ENCODE measurements at places on chromosomes 1 and 21. TPM values are rescaled to one million over a fixed set of nuclear protein-coding genes. Genes with fewer than 3 reads are reported as not detected.

DNA sequence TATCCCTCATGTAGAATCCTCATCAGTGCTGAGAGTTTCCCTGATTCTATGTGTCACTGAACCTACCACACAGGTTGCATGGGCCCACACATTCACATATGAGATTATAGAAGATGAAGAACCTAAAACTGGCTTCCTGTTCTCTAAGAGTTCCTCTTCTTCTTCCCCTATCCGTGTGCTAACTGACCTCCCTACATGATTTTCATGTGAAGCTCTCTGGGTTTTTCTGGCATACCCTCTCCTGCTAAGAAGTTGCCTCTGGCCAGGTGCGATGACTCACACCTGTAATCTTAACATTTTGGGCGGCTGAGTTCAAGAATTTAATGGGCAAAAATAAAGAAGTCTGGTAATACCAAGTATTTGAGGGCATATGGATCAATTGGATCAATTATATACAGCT is 5.5 kb upstream of the CD244 start:
- DNase-seq, result no peak

DNA sequence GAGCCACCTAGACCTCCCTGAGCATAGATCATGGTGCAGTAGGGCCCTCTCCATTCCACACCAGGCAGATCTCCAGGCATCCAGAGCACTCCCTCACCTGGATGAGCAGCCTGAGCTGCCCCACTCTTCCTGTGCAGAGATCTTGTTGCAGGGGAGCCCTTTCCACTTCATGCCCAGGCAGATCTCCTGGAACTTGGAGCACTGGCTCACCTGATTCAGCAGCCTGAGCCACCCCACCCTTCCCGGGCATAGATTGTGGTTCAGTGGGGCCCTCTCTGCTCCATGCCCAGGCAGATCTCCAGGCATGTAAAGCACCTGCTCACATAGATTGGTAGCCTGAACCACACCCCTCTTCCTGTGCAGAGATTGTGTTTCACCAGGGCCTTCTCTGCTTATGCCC is 78.0 kb downstream of the SEC16B start:
- DNase-seq, result no peak

DNA sequence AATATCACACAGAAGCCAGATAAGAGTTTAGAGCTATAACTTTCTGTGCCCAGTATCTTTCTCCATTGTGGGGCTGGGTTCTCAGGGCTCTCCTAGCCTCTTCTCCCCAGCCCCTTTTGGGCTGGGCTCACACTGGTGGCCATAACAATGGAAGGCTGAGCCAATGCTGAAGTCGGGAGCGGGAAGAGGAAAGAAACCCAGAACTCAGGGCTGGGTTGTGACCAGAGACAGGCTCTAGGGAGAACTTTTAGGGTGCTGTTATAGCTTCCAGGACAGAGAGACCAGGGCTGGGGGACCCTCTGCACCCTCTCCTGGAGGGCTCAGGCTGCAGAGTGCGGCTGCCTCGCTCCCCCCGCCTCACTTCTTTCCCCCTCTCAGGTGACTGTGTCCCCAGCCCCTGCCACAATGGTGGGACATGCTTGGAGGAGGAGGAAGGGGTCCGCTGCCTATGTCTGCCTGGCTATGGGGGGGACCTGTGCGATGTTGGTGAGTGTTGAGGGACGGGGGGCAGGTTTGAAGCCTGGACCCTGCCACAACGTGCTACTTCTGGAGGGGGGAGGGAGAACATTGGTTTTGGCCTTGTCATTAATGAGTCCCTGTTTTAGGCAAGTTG is 14.1 kb downstream of the BCAN start:
- DNase-seq, result no peak

DNA sequence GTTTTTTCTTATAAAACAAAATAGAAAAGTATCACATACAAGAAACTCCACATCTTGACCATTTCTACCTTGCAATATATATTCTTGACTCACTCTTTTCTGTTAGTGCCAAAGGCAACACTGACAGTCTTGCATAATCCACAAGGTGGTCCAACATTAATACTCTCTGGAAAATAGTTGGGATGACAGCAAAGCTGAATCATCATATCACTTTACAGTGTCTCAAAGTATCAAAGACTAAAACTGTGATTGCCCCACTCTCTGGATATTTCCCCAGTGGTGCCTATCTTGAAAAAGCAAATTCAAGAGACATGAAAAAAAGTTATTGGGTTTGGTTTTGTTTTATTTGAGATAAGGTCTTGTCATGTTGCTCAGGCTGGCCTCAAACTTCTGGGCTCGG is 14.6 kb upstream of the TGFBR3 start:
- DNase-seq, result no peak

Gene CFAP74
- polyA plus RNA-seq, result 0.45 TPM

- no peak for DNase-seq
Observed at GRCh38 chr21:28172376-28172775, 820.3 kb downstream of the LTN1 start.

- no peak for DNase-seq
Observed at GRCh38 chr1:55225228-55225627, 10.1 kb upstream of the USP24 start.

Gene DNM3
- 3.7 TPM for polyA plus RNA-seq

Gene TMEM82
- polyA plus RNA-seq, result 4.9 TPM

Gene ADSS2
- polyA plus RNA-seq, result 53.8 TPM

DNA sequence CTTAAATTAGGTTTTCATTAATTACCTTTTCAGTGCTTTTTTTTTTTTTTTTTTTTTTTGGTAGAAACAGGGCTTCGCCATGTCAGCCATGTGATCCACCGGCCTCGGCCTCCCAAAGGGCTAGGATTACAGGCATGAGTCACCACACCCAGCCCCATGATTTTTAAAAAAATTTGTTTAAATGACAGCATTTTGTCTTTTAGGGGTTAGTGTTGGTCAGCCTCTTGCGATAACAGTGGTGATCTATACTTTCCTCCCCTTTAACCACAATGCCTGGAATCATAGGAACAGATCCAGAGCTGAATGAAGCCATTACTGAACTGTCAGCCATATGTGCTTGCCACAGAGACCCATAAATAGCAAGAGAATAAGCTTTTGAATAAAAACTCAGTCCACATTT is 73.9 kb downstream of the CACHD1 start:
- no peak for DNase-seq

GRCh38 chr1:32924881-32925344 is 23.7 kb upstream of the TMEM54 start:
- DNase-seq, result no peak

GRCh38 chr1:228332797-228333738 is 73.6 kb downstream of the TRIM11 start:
- DNase-seq, result no peak

Gene EPHB2
- 9.9 TPM for polyA plus RNA-seq

GRCh38 chr1:117959364-117959763 is 29.8 kb downstream of the WDR3 start:
- no peak for DNase-seq

Gene LCE3E
- polyA plus RNA-seq, result not detected

Gene PRAMEF8
- not detected for polyA plus RNA-seq

Gene F13B
- polyA plus RNA-seq, result not detected

DNA sequence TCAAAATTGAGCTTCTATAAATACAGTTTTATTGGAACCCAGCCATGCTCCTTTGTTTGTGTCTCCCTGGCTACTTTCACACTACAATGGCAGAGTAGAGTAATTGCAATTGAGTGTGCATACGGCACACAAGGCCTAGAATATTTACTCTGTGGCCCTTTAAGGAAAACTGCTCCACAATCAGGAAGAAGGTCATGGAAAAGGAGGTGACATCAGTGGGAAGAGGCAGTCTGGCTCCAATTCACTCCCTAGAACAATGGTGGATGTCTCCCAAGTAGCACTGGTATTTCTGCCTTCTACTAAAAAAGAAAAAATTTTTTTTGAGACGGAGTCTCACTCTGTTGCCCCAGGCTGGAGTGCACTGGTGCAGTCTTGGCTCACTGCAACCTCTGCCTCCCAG is 51.3 kb downstream of the KRTAP19-8 start:
- DNase-seq, result no peak

DNA sequence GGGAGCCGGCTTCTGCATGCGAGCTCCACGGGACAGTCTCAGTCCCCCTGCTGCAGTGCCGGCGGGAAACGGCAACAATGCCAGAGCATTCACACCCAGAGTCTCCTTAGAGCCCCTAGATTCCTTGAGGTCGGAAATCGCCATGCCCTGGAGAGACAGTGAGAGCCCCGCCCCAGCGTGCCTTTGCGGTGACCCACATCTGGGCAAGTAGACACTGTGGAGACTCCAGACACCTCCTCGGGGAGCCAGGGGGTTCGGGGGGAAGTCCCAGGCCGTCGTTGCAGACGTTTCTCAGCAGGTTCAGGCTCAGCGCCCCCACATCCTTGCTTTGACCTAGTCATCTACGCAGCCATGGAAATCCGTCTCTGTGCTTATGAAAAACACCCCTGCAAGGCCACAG is 81.3 kb upstream of the ARHGEF16 start:
- DNase-seq, result no peak

Gene MRPS15
- polyA plus RNA-seq, result 69.8 TPM

GRCh38 chr1:65764052-65764451 is 28.6 kb upstream of the PDE4B start:
- no peak for DNase-seq

DNA sequence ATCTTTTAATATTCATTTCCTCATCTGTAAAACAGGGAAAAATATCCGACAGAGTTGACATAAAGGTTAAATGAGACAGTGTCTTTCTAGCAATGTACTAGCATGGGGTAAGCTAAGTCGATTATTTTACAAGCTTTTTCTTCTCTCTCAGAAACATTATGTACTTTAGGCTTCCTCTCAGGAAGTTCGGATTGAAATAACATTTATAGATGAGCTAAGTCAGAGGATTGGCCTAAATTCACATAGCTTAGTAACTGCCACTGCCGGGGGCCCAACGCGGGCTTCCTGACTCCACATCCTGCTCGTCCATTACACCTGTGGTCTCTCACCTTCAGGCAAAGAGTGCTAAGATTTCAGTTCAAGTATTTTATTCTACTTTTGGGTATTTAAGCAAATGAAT is 462.3 kb upstream of the NFIA start:
- DNase-seq, result no peak

DNA sequence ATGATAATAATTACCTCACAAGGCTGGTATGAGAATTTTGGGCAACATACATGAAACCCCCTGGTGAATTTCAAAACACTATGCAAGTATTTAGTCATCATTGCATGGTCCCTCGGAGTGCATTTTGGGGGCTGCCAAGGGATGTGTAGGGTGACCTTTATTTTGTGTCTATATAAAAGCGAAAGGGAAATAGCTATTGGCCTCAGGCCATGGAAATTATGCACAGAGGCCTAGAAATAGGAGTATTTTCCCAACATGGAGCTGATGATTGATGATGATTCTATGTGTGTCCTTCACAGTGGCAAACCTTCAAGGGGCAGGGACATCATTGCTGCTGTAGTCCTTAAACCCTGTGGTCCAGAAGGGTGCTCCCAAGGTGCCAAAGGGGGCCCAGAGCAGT is 265.5 kb downstream of the ST6GALNAC3 start:
- DNase-seq, result no peak

DNA sequence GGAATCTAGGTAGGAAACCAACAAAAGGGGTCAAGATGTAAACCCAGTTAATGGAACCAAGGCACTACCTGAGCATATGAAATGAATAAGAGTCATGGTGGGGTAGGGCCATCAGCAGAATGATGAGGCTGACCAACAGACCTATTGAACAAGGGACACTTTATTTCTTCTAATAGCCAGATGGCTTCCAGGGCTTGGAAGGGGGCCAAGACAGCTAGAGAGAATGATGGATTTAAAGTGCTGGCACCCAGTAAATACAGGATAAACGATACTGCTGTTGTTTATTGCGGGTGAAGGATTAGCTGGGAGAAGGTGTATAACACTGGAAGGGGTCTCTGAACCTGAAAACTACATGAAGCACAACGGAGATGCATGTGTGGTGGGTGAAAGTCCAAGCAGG is 15.6 kb downstream of the DDAH1 start:
- DNase-seq, result no peak

- DNase-seq, result no peak
Observed at GRCh38 chr1:183871142-183871541, 66.2 kb downstream of the RGL1 start.

DNA sequence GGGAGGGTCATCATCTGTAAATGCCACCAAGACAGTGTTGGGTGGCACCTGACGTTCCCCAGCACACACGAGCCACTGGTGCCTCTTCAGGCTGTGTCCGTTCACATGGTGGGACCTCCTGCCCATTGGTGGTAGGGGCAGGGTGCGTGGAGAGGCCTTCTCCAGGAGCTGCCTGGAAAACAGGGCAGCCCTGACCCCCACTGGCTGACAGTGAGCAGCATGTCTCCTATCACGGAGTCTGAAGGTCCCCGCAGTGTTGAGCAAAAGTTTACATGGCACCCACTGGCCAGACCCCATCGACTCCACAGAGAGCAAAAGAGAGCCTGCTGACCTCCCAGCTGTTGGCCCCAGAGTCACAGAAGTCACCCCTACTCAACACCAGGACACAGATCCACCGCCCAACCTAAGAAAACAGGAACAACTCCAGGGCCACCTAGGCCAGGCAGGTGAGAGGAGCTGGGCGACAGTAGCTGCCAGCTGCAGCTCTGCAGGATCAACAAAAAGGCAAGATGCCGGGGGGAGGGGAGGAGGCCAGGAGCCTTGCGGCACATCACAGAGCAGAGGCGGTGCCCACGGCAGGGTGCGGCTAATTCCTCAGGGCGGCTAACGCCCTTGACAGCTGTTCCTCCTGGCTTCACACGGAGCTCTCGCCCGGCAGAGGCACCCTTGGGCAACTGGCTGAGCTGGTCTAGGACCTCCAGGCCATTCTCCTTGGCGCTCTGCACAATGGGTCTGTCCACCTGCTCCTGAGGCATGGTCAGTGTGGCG is 14.4 kb upstream of the IFI6 start:
- DNase-seq, result no peak

GRCh38 chr1:210857146-210857663 is 276.7 kb downstream of the KCNH1 start:
- no peak for DNase-seq

Gene PKN2
- polyA plus RNA-seq, result 69.7 TPM

DNA sequence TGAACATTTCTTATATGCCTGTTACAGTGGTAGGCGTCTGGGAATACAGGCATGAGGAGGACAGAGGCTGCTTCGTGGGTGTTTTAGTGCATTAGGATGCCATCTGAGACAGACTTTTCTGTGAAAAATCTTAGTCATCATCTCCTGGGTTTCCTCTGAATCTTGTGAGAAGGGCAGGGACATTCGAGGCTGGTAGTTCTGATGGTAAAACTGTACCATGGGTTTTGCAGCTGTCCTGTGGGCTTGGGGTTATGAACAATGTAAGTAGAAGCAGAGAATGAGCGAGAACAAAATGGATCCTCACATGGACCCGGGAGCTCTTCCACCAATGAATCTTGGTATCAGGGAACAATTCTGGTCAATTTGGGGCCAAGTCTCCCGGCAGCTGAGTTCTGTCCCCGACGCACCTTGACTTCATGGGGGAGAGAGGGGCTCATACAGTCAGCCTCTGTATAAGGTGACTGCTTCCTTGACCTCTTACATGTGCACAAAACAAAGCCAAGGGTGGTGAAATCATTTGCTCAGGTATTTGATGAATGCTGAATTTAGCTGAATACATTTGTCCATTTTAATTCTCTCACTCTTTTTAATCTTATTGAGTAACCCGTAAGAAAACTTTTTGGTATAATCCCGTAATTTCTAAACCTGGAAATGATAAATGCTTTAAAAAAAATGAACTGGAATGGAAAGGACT is 63.6 kb upstream of the ERRFI1 start:
- DNase-seq, result no peak

- no peak for DNase-seq
Observed at GRCh38 chr1:52482326-52483004, 70.4 kb downstream of the TUT4 start.
